ENCODE measurements at places on chromosomes 6 and 20.

GRCh38 chr20:44008806-44009678 lies 94.4 kb downstream of the TOX2 start:
- no peak for DNase-seq

GRCh38 chr6:116011520-116011919 lies 49.2 kb downstream of the FRK start:
- no peak for DNase-seq

- no peak for DNase-seq
These were observed 696.2 kb upstream of the MARCKS start for GRCh38 chr6:113161018-113161315.

GRCh38 chr20:9460518-9460917 lies 53.9 kb upstream of the LAMP5 start:
- peak; percentile 60 for DNase-seq

GRCh38 chr6:16698997-16699868 lies 62.0 kb downstream of the ATXN1 start:
- no peak for DNase-seq

DNA sequence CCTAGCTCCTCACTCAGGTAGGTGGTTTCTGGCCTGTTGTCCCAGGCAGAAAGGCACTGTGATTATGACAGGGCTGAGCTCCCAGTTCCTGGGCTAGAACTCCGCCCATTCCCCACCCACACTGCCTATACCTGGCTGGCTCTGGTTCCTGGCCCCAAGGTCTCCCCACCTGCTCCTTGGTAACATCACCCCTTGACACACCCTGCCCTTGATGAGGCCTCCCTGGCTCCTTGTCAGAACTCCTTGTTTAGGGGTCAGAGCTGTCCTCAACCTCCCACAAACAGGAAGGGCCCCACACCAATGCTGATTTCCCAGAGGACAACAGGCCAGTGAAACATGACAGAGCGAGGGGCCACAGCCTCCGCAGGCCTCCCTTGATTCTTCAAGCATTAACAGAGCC lies 15.5 kb upstream of the MYMX start:
- no peak for DNase-seq

DNA sequence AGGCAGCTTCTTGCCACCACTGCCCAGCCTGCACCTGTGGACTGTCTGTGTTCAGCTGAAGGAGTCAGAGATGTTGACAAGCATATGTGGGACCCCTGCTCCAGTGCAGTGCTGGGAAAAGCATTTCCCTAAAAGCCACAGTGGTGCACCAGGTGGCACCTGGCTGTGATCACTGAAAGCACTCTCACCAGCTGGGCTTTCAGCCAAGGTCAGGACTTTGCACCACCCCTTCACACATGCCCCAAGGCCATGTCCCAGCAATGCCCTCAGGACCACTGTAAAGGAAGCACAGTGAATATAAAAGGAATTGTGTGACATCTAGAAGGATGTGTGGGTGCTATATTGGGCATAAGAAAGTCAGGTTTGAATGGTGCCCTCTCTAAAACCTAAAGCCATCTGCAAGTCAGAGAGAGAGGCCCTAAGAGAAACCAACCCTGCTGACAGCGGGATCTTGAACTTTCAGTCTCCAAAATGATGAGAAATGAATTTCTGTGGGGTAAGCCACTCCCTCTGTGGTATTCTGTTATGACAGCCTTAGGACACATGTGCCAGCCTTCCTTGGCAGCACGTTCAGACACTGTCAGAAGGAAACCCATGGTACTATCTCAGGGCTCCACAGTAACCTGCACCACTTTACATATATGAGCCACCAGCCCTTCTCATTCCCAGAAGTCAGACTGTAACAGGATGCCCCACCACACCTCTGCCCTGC lies 30.7 kb downstream of the CBLN4 start:
- no peak for DNase-seq

GRCh38 chr6:27866357-27867050 lies 45.7 kb downstream of the OR2B2 start:
- no peak for DNase-seq
